ENCODE measurements at places on chromosomes 3 and 15.

- no peak for DNase-seq
Observed at GRCh38 chr15:51579012-51579411, 43.6 kb downstream of the DMXL2 start.

- DNase-seq: no peak
Observed at GRCh38 chr3:191959876-191960413, 499.0 kb downstream of the PYDC2 start.

DNA sequence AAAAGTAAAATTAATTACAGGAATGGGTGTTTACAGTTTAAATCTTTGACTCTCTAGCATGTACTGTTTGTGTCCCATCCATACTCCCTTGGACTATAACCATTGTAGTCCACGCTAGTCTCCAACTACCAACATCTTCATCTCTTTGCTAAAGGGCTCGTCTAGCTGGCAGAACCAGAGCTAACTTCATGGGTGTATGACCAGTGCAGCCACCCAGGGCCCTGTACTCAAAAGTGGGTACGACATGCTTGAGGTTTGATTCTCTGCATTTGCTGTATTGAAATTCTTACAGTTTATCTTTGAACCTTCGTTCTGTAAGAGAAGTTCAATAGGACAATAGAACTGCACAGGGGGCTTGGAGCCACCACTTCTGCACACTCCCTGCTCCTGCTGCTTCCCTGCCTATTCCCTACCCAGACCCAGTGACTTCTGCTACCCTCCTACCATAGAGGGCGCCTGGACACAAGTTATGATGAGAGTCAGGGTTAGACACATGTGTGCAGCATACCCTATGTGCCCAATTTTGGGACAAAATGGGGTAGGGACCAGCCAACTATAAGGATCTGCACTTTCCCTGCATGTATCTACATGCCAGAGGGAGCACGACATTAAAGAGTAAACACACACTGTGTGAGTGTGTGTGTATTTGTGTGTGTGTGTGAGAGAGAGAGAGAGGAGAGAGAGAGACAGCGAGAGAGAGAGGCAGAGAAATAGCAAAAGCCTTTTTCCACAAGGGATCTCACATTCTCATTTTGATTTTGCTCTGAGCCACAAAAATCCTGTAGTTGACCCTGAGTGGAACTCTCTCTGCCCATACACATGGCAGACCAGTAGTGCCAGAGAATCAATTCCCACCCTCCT, 59.0 kb upstream of the NECTIN3 start:
- DNase-seq: no peak

- DNase-seq: no peak
Observed at GRCh38 chr3:39435006-39435748, 28.7 kb downstream of the RPSA start.

DNA sequence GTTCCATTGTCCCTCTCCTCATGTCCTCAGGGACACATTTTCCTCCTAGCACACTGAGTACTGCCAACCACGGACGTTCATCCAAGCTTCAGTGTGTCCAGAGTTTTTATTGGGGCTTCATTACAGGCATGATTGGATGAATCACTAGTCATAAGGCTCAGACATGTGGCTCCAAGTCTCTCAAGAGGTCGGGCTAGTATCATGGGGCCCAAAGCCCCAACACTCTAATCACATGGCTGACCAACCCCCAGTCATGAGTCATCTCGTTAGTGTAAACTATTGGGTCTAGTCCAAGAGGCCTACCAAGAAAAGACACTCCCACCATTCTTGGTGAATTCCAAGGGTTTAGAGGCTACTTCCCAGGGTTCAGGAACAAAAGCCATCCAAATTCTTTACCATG, 4.4 kb downstream of the TERC start:
- DNase-seq: no peak

- DNase-seq: no peak
Observed at GRCh38 chr3:123637131-123637530, 52.3 kb upstream of the HACD2 start.

- DNase-seq: no peak
Observed at GRCh38 chr3:69838217-69838616, 99.0 kb downstream of the MITF start.

- no peak for DNase-seq
Observed at GRCh38 chr3:136804813-136805212, 14.1 kb upstream of the SLC35G2 start.

DNA sequence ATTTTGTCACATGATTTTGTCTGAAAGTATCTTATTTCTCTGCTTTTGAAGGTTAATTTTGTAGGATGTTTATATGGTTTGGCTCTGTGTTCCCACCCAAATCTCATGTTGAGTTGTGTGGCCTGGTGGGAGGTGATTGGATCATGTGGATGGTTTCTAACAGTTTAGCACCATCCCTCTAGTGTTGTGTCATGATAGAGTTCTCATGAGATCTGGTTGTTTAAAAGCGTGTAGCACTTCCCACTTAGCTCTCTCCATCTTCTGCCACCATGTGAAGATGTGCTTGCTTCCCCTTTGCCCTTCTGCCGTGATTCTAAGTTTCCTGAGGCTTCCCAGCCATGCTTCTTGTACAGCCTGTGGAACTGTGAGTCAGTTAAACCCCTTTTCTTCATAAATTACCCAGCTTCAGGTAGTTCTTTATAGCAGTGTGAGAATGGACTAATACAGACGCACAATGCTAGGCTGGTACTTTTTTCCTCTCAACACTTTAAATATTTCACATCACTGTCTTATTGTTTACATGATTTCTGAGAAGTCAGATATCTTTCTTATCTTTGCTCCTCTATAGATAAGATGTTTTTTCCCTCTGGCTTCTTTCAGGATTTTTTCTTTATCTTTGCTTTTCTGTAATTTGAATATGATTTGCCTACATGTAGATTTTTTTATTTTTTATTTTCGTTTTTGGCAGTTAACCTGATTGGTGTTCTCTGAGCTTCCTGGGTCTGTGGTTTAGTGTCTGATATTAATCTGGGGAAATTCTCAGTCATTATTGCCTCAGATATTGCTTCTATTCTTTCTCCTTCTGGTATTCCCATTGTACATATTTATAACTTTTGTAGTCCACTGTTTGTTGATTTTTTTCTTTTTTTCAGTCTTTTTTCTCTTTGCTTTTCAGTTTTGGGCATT, 22.2 kb downstream of the BTD start:
- DNase-seq: no peak

- DNase-seq: no peak
Observed at GRCh38 chr15:85690561-85691231, 104.0 kb downstream of the KLHL25 start.

DNA sequence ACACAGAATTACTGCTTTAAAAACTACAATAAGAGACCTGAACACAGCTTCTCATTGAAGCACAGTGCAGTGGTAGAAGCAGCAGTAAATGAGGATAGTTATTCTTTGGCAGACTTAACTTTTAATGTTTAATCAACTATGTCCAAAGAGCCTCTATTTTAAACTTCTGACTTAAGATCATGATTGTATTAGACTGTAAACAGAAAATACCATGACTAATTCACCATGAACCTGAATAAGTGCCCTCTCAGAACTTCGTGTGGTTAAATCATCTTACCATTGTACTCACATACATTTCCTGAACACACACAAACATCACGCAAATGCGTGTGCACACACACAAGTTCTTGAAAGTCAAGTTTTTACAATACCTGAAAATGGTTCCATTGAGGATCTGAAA, 13.9 kb downstream of the CEP152 start:
- no peak for DNase-seq

GRCh38 chr3:129311054-129311902, 32.6 kb downstream of the HMCES start:
- no peak for DNase-seq

DNA sequence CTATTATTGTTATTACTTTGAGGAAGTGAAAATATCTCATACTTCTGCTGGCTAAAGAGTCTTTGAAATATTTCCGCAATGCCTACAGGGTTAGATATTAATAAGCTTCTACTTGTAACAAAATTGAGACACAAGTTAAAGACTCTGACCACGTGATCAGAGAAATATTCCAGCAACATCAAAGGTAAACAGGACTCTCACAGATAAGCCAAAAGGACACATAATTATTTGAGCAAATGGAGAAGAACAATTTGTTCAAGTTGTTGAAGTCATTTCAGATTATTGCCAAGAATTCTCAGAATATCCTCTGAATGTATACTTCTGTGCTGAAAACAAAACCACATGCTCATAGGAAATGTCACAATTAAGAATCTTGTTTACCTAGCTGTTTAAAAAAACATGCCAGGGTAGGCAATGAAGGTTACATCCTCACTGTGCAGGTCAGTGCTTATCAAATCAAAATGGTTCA, 225.8 kb upstream of the ALCAM start:
- DNase-seq: no peak

DNA sequence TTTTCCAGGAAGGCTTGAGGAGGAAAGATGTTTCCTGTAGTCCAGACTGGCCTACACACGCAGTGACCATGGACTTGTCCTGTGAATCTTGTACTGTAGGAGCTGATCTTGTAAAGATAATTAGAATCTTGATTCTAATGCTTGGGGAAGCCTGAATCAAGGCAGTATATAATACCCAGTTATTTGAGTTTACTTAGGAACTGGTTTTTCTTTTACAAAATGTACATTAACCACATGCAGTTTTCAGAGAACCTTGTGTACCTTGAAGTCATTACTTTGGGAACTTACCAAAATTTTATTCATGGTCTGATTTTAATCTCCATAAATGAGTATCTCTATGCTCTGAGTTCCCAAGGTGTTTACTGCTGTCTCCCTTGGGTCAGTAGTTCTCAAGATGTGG, 439.9 kb upstream of the AZI2 start:
- no peak for DNase-seq

GRCh38 chr3:53842436-53843194, 3.6 kb downstream of the CHDH start:
- DNase-seq: no peak

DNA sequence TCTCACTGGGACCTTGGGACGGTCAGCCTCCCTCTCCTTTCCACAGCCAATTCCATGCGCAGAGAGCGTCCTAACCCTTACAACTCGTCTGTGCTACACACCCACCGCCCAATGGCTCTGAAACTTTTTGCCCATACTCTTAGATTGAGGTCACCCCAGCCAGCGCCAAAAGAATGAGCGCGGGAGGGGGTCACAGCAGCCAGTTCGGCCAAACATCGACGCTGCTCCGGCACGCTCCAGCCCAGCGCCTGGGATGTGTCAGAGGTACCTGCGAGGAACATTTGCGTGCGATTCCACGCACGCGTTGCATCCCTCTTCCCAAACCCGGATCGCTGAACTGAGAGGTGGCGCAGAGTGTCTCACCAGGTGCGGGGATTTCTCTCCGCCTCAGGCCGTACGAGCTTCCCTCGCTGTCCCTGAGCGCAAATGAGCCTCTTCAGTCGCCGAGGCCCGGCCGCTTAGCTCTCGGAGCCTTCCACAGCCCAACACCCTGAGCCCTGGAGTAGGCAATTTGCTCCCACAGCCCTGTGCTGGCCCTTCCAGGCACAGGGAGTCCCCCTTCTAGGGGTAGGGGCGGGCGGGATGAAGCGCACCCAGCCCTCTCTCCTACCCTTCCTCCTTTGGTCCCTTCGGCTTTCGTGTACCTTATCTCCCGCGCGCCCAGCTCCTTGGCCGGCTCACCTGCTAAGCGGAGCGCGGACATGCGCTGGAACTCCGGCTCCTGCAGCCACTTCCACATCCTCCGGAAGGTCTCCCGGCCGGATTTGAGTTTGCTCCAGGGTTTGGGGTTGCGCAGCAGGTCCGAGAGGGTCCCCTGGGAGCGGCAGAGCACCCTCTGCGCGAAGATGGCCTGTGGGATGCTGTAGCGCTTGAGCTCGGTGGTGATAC, 1.8 kb downstream of the ONECUT1 start:
- DNase-seq: no peak

DNA sequence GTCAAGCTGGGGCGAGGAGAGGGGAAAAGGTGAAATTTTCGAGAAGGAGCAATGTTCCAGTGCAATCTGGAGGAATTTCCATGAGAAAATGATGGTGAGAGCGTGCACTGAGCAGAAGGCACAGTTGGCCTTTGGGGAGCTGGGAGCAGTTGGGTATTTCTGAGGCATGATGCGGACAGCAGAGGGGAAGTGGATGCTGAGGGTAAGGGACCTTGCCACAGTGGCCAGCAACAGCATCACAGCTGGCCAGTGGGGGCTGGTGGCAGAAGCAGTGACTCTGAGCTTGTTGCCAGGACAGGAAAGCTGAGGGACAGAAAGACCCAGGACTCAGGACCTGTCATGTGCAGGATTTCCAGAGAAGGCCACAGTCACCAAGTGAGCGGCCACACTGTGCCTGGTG, 98.9 kb downstream of the LSM3 start:
- DNase-seq: no peak

- no peak for DNase-seq
Observed at GRCh38 chr15:30033211-30033610, 49.5 kb upstream of the GOLGA8J start.

- no peak for DNase-seq
Observed at GRCh38 chr15:95169541-95170459, 938.4 kb downstream of the MCTP2 start.

GRCh38 chr3:167691366-167691765, 37.6 kb upstream of the WDR49 start:
- no peak for DNase-seq

DNA sequence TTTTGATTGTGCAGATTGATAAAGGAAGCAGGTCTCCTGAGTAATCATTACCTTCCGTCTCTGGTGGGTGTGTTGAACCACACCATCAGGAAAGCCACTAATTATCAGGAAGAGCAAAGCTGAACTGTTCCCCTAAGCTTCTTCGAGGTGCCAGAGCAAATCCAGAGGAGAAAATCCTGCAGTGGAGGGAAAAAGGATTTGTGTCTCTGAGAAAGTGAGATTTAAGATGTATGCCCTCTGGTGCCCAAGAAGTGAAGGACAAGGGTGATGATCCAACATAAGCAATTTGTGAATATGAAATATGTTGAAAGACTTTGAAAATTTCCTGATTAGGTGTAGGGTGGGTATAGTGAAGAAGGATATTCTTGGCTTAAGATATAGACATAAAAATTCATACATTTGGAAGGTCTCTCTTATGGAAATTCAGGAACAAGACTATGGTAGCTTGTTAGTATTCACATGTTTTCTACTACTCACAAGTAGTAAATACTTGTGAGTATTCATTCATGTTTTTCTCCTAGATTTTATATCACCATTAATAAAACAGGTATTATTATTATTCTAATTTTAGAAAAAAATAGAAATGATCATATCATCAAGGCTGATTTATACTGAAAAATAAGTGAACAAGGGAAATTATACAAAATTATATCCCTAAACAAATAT, 34.8 kb downstream of the COMMD2 start:
- no peak for DNase-seq

DNA sequence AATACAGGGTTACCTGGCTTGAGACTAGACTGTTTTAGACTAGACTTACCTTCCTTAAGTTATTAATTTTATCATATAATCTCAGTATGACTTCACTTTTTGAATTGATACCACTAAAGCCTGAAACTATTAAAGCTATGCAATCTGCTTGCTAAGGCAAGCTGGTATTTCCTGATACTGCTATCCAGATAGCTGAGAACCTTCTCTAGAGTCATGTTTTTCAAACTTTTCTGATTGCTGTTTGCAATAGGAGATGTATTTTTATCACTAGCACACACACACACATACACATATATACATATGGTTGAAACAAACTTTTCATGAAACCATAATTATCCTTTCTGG, 9.3 kb upstream of the MAGI1 start:
- DNase-seq: no peak

Data from activated B cell treated with CpG ODN at 0.5 μM for 24 hours (primary cell).